ENCODE measurements at places on chromosomes 3 and 15.

DNA sequence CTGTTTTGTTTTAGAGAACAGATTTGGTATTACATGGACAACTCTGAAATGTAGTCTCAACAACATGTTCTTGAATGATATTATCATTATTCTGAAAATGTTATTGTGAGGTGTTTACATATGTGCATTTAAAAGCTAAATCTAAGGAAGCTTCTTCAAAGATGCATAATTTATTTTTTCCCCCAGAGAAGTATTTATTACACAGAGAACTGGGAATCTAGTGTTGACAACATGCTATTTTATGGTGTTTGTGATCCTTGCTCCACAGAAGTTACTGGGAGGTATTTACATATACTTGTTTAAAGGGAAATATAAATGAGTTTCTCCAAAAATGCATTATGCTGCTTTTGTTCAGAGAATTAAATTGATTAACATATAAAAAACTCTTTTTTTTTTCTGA lies 18.3 kb upstream of the TUBGCP5 start:
- DNase-seq = no peak

- DNase-seq = no peak
Observed at GRCh38 chr3:59473636-59474035, 423.8 kb upstream of the CFAP20DC start.

DNA sequence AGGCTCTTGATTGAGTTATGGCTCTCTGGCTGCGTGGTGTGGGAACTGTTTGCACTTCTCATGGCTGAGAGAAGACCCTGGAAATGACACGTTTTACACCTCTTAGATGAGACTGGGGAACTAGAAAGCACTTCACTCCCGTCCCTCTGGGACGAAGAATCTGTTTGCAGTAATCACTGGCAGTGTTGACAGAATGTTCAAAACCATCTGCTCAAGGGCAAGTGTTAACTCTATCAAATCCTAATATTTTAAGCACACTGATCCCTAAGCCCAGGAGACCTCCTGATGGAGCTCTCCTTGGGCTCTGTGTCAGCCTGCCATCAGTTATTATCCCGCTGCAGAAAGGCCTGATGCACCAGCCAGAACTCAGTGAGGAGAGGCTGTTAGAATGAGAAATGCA lies 323.8 kb upstream of the DNAJC19 start:
- DNase-seq = no peak

GRCh38 chr3:61168286-61168685 lies 83.0 kb downstream of the FHIT start:
- DNase-seq = no peak

DNA sequence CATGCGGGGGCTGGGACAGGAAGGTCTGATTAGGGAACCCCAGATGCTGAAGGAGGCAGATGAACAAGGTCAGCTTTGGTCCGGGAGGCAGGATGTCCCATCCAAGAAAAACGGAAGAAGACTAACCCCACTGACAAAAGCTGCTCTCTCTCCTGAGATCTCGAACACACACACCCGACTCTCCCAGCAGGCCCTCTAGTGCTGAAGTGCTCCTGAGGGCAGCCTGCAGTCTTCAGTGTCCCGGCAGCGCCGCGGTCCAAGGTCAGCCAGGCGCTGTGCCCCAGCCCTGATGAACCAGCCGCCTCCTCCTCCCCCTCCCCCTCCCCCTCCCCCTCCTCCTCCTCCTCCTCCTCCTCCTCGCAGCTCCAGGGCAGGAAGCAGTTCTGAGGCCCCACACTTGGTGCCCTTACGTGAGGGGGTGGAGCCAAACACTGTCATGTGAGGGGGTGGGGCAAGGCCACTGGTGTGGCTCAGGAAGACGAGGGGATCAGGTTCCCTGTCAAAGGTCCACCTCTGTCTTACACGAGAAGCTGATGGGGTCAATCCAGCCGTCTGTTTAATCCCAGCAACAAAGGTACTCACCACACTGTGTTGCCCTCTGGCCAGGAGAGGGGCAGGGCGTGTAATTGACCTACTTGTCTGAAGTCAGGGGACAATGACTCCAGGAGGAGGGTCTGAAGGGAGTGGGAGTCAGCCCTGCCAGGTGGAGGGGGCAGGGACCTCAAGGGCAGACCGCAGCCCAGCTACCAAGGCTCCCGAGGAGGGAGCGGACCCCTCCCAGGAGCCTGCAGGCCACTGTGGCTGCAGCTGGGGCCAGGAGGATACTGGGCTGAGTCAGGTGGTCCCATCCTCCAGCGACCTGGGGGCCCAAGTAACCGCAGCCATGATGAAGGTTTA lies 34.3 kb downstream of the PRR23E start:
- DNase-seq = peak; percentile 7

DNA sequence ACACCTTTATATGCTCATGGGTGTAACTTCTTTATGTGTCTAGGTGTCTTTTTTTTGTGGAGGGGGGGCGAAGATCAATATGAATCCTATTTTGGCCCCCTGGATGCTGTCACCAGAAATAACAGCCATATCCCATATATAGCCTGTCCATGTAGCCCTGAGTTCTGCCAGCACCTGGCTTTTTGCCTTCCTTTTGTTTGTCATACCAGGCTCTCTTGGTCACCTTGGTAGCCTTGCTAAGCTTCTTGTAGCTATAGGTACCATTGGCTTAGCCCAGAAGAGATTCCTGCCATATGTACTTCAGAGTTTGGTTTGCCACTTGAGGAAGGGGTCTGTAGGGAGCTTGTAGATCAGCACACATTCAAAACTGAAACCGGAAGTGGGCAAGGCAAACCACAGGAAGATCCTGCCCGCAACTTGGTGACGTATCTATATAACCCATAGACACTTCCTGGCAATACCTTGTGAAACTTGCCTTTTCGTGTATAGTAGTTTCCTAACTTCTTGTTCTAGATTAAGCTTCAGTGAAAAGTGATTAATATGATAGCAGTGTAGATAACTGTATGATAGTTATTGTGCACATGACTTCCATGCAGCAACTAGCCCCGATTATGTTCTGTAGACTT lies 11.9 kb downstream of the RASA2 start:
- DNase-seq = peak; percentile 71

- no peak for DNase-seq
Observed at GRCh38 chr3:89113893-89114840, 6.7 kb downstream of the EPHA3 start.

DNA sequence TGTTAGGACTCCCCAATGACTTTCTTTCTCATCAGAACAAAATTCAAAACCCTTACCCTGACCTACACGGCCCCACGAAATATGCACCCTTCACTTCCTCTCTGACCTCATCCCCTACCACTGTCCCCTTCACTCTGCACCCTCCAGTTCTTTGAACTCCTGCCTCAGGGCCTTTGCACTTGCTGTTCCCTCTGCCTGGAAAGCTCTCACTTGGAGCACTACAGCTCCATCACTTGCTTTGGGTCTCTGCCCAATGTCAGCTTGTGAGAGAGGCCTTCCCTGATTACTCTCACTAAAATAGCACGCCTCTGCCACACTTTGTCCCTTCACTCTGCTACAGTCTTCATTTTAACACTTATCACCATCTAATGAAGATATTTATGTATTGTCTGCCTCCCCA lies 32.8 kb upstream of the SMAD3 start:
- DNase-seq = no peak

DNA sequence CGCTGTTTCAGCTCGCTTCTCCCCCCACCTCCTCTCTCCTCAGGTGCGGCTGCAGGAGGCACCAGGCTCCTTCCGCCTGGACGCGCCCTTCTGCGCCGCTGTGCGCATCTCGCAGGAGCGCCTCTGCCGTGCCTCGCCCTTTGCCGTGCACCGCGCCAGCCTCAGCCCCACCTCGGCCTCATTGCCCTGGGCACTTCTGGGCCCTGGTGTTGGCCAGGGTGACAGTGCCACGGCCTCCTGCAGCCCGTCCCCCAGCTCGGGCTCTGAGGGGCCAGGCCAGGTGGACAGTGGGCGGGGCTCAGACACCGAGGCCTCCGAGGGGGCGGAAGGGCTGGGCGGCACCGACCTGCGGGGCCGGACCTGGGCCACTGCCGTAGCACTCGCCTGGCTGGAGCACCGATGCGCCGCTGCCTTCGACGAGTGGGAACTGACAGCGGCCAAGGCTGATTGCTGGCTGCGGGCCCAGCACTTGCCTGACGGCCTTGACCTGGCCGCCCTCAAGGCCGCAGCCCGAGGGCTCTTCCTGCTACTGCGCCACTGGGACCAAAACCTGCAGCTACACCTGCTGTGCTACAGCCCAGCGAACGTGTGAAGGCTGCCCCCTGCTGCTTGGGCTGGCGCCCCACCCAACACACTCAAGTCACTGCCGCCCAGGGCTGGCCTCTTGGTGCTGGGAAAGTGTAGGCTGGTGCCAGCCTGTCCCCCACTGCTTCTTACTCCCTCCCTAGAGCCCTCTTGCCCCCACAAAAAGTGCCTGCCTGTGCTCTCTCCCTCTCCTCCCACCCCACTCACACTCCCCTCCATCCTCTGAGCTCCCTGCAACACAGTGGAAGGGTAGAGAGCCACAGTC lies 7.1 kb downstream of the ALG3 start:
- DNase-seq = no peak

DNA sequence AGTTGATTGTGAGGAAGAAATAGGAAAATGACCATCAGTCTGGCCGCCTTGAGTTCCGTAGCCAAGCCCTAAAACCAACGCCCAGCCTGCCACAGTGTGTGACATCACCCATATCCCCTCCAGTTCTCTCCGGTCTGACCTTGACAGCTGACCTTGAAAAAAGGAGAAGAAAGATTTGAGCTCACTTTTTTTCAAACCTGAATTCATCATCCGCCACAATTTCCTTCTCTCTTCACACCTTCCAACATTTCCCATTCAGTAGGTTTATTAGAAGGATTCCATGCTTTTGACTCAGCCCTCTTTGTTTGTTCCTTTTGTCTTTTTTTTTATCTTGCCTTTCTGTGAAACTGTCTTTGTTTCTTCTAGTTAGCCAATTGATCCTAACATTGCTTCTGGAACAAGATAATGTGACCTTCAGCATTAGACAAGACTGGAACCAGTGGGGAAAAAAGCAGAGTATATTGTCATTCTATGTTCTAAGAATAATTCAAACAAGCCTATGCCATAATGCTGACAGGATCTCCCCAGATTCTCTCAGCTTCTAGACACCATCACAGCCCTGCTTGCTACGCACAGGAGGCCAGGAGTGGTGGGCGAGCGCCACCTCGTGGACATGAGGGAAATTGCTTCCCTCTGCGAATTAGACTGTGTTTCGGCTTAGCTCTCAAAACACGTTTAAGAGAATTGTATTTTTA lies 283.1 kb downstream of the FGF12 start:
- peak; percentile 34 for DNase-seq

GRCh38 chr3:51706788-51707731 lies at the start of gene GRM2:
Gene GRM2, plus strand, starts transcription at chr3:51707068. Its CDS starts 1,916 bp downstream, at chr3:51708984.
- no peak for DNase-seq

DNA sequence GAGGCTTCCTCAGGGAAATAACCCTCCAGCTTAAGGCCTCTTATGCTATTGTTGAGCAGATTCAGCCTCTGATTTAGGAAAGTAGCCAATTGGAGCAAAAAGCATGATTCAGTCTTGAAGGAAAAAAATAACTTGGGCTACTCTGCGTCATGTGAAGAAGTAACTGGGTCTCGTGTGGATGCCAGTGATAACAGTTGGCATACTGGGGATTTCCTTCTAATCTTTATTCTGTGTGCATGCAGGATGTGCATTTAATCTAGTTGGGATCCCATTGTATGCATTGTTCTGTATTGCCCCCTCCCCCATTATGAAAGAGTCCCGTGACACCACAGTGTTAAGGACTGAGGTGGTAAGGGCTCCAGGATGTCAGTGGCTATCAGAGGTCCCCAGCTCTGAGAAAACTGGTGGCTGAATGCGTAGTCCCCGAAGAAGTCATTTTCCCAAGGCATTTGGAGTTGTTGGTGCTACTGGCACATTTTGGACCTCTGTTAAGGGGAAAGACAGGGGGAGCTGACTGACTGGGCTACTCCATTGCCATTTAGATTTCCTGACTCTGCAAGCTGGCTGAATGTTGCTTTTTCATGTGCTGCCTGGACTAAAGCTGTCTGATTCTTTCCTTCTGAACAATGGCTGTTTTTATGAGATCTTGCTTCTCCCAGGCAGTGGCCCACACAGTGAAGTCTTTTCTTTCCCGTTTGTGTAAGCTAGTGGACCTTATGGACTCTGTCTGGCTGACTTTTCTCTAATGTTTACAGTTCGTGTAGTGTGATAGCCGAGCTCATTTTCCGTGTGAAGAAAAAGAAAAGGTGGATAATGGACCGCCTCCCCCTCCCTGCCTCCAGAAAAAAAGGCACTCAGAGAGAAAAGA lies 38.4 kb upstream of the TRAK1 start:
- DNase-seq = no peak

All from stimulated activated CD4-positive, alpha-beta T cell treated with anti-CD3 and anti-CD28 coated beads, Interleukin-12 subunit alpha, Interleukin-12 subunit beta, amount 100 ng/mL, for 48 hours (primary cell).